NCI-H1417 (cell line): ENCODE measurements at places on chromosomes 7 and 10.
A peak's percentile ranks its signal among the peaks of the same experiment; 100 is the strongest.

DNA sequence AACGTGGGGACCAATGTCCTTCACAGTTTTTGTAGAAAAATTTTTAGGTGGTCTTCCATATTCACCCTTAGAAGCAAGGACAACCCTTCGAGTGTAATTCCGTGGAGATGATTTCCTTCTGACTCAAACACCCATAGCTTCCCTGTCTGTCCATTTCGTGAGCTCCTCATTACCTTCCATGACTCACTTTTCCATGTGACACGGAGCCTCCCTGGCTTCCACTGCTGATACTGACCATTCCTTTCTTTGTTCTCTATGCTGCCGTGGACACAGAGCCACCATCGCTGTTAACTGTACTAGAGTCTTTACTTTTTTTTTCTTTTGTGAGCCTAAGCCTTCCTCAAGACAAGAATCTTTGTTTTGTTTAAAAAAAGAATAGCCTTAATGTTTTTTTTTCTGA lies 12.5 kb upstream of the ARMS2 start:
- no peak for DNase-seq

GRCh38 chr7:105298439-105298894 lies 90.3 kb downstream of the SRPK2 start:
- no peak for DNase-seq

DNA sequence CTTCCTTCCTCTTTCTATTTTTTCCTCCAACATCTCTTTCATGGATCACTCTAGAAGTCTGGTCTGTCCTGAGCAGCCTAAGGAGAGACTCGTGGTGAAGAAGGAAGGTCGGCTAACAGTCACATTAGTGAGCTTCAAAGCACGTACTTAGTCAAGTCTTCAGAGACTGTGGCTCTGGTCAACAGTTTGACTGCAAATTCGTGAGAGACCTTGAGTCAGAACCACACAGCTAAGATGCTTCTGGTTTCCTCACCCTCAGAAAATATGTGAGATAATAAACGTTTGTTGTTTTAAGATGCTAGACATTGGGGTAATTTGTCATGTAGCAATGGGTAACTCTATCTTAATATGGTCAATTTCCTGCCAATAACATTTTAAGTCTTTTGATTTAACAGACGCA lies 126.2 kb upstream of the LRRN3 start:
- DNase-seq = no peak

DNA sequence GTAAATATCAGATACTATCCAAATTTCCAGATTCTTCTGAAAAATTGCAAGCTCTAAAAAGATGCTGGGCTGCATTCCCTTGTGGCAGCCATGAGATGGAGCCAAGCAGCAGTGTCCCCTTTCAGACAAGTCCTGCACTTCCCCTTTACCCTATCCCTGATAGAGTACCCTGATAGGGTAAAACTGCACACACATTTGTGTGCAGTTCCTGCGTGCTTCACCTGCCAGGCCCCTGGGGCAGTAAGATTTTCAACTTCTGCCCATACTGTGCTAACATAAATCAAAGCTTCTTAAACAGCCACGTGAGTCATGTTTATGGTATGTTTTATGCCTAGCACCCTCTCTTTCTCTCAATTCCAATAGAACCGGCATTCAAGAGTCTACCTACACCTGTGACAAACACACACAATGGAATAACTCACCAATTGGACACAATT lies 52.2 kb downstream of the IFIT5 start:
- DNase-seq = peak; percentile 62

DNA sequence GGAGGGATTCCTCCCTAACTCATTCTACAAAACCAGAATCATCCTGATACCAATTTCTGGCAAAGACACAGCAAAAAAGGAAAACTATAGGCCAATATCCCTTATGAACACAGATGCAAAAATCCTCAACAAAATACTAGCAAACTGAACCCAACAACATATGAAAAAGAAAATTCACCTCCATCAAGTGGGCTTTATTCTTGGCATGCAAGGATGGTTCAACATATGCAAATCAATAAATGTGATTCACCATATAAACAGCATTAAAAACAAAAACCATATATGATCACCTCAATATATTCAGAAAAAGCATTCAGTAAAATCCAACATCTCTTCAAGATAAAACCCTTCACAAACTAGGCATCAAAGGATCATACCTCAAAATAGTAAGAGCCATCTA lies 23.5 kb downstream of the SNX13 start:
- no peak for DNase-seq

DNA sequence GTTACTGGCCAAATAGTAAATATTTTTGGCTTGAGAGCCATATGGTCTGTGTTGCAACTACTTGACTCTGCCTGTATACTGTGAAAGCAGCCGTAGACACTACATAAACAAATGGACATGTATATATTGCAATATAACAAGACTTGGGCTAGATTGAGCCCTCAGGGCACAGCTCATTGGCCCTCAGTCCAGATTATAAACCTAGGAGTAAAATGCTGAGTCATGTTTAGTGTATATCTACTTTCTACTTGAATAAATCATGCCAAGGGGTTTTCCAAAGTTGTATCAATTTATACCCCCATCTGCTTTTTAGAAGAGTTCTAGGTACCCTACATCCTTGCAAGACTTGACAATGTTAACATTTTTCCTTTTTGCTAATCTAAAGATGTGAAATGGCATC lies 27.4 kb upstream of the POU6F2 start:
- peak; percentile 38 for DNase-seq

DNA sequence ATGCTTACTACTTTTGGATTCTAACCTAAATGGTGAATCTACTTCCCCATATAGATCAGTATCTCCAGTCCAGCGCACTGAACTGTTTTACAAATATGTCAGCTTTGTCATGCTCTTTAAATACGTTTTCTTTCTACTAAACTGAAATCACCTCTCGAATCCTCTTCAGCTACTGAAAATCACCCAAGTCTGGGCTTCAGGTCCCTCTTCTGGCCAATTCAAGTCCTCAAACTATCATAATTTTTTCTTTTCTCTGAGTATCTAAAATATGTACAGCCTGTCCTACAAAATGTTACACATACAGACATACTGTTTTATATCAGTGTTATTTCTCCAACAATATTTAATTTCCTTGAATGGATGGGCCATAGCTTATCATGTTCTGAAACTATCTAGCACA lies 84.2 kb downstream of the CACNA2D1 start:
- no peak for DNase-seq

DNA sequence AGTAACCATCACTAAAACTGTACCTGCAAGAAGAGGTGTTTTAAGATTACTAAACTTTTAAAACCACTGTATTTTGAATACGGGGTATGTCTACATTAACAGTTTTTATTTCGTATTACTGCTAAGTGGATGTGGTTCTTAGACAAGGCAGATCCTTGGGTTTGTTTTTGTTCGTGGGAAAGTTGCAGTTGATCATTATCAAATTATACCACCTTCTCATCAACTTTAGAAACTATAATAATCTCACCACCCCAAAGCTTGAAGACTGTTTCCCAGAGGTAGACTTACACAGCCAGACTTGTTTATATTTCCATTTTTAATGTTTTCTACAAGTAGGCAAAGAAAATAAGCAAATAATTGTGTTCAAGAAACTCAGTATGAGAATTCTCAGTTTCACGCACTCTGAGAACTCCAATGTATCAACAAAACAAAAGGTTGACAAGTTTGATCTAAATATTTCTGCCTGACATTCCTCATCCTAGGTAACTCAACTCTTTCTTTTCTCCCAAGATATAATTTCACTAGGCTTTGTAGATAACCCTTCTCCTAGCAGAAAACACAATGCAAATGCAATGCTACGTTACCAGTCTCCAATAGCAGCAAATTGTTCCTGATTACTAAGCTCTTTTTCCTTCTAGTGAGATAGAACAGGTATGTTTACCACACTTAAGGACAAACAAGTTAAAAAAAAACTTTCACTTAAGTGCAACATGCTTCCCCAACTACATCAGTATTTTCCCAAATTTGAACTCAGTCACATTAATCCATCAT lies 36.0 kb downstream of the IGF2BP3 start:
- no peak for DNase-seq

- no peak for DNase-seq
Measured at GRCh38 chr7:147251751-147252325, 1135.2 kb downstream of the CNTNAP2 start.

- no peak for DNase-seq
Measured at GRCh38 chr7:87797395-87797794, 78.8 kb downstream of the SLC25A40 start.

GRCh38 chr10:498760-499435 lies 190.6 kb downstream of the DIP2C start:
- no peak for DNase-seq

DNA sequence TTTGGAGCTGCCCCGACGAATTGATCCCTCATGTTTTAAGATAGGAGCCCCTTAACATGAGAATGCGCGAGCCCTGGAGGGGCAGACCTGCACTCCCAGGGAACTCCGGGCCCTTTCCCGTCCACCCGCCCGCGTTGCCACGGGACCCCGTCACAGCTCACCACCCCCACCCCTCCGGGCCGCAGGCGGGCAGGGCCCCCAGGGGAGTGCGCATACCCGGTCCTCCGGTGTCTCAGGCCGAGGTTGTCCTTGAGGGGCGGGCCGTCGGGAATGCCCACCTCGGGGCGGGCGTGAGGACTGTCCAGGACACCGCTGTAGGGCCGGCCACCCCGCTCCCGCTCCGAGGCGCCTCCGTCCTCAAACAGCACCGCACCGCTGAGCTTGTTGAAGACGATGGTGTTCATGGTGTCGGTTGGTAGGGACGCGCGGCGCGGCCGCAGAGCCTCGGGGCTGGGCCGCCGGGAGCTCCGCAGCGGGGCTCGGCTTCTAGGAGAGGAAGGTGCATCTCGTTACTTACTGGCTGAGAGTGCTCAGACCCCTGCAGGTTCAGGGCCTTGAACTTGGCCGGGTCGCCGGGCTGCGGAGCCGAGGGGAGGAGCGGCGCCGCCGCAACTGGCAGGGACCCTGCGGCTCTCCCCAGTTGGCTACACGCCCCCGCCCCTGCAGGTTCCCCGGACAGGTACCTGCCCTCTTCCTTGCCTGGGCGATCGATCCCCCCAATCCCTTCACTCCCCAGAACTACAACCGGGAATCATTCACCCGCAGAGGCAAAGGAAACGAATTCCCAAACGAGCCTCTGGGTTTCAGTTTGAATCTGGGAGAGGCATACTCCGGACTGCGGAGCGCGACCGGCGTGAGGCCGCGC lies 2.4 kb downstream of the MKX start:
- peak; percentile 2 for DNase-seq

DNA sequence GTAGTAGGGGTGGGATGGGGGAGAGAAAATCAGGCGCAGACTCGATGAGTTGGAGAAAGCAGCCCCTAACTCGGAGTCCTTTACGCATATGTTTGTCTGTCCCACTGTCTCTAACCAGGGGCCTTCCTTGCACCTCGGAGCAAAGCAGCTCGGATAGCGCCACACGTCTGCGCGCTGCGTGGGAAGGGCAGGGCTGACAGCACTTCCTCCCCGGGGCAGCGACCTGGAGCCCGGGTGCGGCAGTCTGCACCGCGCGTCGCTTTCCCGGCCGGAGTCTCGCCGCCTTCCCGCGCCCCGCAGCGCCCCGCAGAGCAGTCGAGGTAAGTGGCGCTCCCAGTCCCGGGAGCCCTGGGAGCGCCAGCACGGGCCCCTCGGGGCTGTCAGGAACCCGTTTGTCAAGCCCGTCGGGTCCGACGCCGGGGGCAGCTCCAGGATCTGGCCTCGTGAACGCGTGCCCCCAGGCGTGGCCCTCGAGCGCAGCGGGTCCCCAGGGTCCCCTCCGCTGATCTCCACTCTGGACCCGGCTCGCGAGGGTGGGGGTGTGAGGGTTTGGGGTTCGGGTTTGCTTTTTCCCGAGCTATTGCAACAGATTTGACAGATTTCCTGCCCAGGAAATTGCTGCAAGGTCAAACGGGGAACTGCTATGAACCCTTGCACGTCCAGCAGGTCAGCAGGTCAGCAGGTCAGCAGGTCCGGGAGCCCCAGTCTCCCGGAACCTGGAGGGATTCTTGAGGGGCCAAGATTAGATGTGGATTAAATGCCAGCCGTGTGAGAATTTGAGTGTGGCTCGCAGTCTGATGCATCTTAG lies 597 bp downstream of the APBB1IP start:
- DNase-seq = peak; percentile 50

DNA sequence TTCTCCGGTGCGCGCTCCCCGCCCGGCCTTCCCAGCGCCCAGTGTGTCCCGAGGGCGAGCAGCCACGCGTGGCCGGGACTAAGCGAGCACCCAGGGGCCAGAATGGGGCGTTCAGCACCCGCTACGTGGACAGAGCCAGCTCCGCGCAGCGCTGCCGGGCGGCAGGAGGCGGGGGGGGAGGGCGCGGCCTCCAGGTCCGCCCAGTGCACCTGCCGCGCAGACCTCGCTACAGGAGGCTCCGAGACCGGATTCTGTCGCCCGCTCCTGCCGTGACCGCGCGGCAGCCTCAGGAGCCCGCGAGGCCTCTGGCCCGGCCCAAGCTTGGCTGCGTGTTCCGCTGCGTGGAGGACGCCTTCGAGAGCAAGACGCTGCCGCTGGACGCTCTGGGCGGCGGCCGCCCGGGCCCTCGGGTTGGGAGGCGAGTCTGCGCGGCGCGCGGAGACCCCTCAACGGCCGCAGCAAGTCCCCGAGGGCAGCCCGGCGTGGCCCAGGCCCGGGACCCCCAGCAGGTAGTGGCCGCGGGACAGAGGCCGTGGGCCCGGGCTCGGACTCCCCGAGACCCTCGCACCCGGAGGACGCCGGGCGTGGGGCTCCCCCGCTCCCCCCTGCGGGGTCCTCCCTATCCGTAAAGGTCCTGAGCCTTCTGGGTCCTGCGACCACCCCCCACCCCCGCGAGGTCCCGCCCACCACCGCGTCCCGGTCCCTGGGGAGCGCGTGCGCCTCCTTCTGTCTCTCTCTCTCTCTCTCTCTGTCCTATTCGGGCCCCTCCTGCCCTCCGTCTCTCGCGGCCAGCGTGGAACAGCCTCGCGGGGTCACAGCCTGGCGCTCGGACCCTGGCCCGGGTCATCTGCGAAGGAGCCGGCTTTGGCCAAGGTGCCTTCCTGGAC lies 904 bp upstream of the DPYSL4 start:
- DNase-seq = peak; percentile 53

DNA sequence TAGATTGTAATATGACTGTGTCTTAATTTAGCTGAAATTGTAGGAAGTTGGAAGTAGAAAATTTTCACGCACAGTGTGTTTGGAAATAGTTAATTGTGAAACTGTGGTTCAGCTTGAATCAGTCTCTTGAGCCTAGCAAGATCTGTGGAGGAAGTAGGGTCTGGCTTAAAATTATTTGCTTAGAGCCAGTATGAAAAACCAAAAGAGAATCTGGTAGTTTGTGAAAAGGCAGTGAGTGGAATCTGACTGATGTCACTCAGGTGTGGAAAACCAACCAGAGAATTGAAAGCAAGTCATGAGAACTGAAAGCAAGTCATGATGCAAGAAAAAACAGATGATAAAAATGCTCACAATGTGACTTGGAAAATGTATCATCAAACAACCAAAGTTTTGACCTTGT lies 11.5 kb downstream of the LIPJ start:
- no peak for DNase-seq

GRCh38 chr7:137399827-137400823 lies 56.6 kb upstream of the PTN start:
- no peak for DNase-seq
